ENCODE measurements at places on chromosomes 7 and 10. TPM values are rescaled to one million over a fixed set of nuclear protein-coding genes. Genes with fewer than 3 reads are reported as not detected.

DNA sequence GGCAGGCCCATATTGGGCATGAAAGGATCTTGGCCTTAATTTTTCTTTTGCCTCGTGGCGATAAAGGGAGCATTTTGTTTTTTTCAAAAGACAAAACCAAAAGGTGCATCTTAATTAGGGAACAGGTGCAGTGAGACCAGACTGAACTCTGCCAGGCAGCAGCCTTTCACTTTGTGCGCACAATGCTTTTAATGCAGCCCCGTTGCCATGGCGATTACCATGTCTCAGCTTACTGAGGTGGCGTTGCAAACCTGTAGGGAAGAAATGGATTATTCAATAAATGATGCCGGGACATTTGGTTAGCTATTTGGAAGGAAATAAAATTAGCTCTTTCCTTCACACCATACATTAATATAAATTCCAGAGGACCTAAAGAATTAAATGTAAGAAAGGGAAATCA lies 61.9 kb downstream of the MYL10 start:
- no peaks in the 10 kb centered on the region for H3K36me3 ChIP-seq
- no peak overlapping the region for H3K4me3 ChIP-seq
- H3K27ac ChIP-seq = no peak overlapping the region
- no peaks in the 10 kb centered on the region for H3K27me3 ChIP-seq

DNA sequence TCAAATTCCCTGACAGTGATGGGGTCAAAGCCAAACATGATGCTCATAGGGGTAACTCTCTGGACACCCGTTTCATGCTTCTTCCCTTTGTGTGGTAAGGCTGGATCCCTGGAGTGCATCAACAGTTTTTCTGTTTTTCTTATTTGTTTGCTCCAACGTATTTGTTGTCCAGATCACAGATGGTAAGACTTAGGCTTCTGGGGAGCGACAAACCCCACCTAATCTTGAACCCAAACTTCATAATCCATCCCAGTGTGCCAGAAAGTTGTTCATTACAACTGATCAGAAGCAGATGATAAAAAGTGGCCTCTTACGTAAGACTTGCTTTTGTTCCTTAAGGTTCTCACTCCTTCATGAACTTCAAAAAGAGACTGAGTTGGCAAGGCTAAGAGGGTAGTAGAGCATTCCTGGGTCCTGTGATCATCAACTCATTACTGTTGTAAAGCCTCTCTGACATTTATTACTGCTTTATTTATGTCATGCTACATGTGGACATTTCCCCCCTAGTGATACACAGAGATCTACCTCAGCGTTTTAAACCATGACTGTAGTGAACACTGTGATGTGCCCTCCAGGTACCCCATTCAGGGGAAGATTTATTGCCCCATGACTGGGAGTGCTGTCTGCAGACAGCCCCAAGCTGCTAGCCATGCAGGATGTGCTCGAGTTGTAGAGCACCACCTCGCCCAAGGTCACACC lies 125.6 kb downstream of the CCDC71L start:
- H3K4me3 ChIP-seq = no peak overlapping the region
- no peak for DNase-seq
- no peaks in the 10 kb centered on the region for H3K27me3 ChIP-seq
- H3K27ac ChIP-seq = no peak overlapping the region
- no peaks in the 10 kb centered on the region for H3K4me1 ChIP-seq

DNA sequence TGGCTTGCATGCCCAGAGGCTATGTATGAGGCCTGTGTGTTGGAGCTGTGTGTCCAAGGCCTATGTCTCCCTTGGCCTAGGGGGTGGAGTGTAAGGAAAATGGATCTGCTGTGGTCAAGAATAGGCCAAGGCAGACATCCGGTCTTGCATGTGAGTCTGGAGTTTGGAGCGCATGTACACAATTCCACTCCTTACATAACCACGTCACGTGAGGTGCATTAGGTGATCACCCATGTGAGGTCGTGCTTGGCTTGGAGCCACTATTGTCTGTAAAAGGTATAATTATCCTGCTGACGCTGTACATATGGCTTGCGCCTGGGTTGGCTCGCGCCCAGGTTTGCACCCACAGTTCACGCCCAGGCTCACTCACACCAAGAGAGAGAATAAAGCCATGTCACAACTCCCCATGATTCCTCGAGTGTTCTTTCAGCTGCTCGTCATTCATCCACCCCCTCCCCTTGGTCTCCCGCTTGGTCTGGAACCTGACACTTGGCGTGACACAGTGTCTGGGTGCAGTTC lies 105.5 kb downstream of the BICC1 start:
- no peak for DNase-seq
- H3K27ac ChIP-seq = no peak overlapping the region
- H3K27me3 ChIP-seq = no peaks in the 10 kb centered on the region
- no peak overlapping the region for H3K4me3 ChIP-seq
- no peaks in the 10 kb centered on the region for H3K4me1 ChIP-seq

Gene LEP
- not detected for total RNA-seq

Gene SKIDA1
- total RNA-seq = 2.4 TPM

- H3K4me3 ChIP-seq = no peak overlapping the region
- H3K27me3 ChIP-seq = no peaks in the 10 kb centered on the region
- H3K27ac ChIP-seq = no peak overlapping the region
- no peak for DNase-seq
- no peaks in the 10 kb centered on the region for H3K4me1 ChIP-seq
- H3K36me3 ChIP-seq = no peaks in the 10 kb centered on the region
These were observed 166.6 kb downstream of the ELMO1 start for GRCh38 chr7:37282093-37282444.

Gene GRM3
- total RNA-seq = not detected

- H3K27ac ChIP-seq = no peak overlapping the region
- H3K4me1 ChIP-seq = no peaks in the 10 kb centered on the region
- peak overlapping the region; percentile 42 for H3K4me3 ChIP-seq
- H3K36me3 ChIP-seq = no peaks in the 10 kb centered on the region
- peaks cover 9% of the 10 kb centered on the region for H3K27me3 ChIP-seq
- peak; percentile 35 for DNase-seq
These were observed 2.3 kb upstream of the CREB5 start for GRCh38 chr7:28409716-28410627.

Gene FAM131B
- 0.19 TPM for total RNA-seq

GRCh38 chr7:159125104-159125954 lies 19.3 kb downstream of the VIPR2 start:
- H3K36me3 ChIP-seq = no peaks in the 10 kb centered on the region
- no peak overlapping the region for H3K4me3 ChIP-seq
- H3K4me1 ChIP-seq = no peaks in the 10 kb centered on the region
- DNase-seq = no peak

- no peaks in the 10 kb centered on the region for H3K4me1 ChIP-seq
- H3K4me3 ChIP-seq = no peak overlapping the region
- no peaks in the 10 kb centered on the region for H3K36me3 ChIP-seq
These were observed 76.4 kb downstream of the CRPPA start for GRCh38 chr7:16344927-16345326.

GRCh38 chr7:98974906-98975816 lies 96.8 kb downstream of the TRRAP start:
- H3K4me1 ChIP-seq = no peaks in the 10 kb centered on the region
- H3K27ac ChIP-seq = no peak overlapping the region
- H3K36me3 ChIP-seq = peaks cover 93% of the 10 kb centered on the region
- H3K4me3 ChIP-seq = no peak overlapping the region

DNA sequence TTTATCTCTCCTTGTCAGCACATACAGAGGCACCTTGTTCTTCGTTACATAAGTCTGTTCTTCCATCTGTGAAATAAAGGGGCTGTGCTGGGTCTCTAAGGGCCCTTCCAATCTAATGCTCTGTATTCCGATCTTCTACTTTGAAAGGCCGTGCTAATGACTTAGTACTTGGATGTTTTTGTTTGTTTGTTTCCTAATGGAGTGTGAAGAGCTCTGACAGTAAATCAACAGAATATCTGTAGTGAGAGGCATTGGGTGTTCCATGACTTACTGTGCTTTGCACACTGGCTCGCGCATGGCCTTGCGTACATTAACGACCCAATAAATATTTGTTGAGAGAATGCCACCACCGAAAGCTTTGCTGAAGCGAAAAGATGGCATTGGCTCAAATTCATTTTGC lies 162.1 kb downstream of the CHN2 start:
- H3K4me3 ChIP-seq = no peak overlapping the region
- H3K27me3 ChIP-seq = no peaks in the 10 kb centered on the region
- no peaks in the 10 kb centered on the region for H3K36me3 ChIP-seq
- H3K27ac ChIP-seq = no peak overlapping the region

- no peak overlapping the region for H3K27ac ChIP-seq
- peak; percentile 67 for DNase-seq
- H3K36me3 ChIP-seq = no peaks in the 10 kb centered on the region
- no peaks in the 10 kb centered on the region for H3K4me1 ChIP-seq
These were observed 50.8 kb downstream of the ZRANB1 start for GRCh38 chr10:124992462-124993344.

Gene GDF2
- 15.9 TPM for total RNA-seq

Gene AMPH
- total RNA-seq = 0.62 TPM

Gene GPR37
- total RNA-seq = 12.8 TPM
